ENCODE measurements at places on chromosomes 2 and 18.

DNA sequence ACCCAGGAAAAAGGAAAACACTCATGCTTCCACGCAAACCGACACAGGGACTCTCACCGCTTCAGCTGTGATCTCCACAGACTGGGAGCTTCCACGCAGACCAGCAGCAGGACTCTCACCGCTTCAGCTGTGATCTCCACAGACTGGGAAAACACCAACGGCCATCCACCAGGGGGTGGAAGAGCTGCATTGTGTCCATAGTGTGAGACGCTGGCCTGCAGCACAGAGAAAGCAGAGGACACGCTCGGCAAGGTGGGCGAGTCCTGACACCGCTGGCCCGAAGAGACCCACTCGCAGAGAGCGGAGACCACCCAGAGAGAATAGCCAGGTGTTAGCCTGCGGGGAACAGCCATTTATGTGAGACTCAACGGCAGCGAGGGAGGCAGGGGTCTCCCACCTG lies 42.5 kb upstream of the NFATC1 start:
- no peak for DNase-seq

DNA sequence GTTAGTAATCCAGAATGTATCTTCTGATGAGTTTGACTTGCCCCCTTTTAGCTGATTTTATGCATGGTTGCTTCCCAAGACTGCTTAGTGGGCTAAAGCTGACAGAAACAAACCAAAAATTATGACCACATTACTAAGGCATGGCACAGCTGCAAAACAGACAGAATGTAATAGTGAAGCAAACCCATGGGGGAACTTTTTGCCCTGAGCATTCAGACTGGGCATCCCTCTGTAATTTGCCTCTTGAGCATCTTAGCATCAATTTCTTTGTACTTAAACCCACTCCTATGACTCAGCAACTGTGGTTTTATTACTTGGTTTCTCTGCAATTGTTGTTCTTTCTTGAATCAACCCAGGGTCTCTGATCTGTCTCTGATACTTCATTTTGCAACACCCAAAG lies 487.3 kb upstream of the DCC start:
- DNase-seq = no peak

DNA sequence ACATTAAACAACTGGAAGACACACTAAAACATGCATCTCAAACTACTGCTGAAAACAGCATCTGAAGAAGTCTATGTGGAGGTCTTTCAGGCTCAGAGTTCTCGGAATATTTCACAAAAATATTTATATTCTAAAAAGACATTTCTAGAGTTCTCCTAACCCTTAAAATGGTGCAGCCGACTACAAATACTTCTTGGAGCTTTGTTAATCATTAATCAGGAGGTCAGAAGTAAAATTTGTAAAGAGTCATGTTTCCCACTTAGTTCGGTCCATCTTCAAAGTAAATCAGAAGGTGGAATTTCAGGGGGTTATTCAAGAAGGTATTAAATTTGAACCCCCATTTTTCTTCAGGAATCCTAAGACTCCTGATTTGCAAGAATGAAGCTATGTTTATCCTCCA lies 72.7 kb downstream of the FAM228A start:
- DNase-seq = no peak

GRCh38 chr2:238489431-238489830 lies 62.7 kb downstream of the ASB1 start:
- DNase-seq = no peak

GRCh38 chr2:148042219-148042618 lies 21.3 kb downstream of the MBD5 start:
- no peak for DNase-seq

DNA sequence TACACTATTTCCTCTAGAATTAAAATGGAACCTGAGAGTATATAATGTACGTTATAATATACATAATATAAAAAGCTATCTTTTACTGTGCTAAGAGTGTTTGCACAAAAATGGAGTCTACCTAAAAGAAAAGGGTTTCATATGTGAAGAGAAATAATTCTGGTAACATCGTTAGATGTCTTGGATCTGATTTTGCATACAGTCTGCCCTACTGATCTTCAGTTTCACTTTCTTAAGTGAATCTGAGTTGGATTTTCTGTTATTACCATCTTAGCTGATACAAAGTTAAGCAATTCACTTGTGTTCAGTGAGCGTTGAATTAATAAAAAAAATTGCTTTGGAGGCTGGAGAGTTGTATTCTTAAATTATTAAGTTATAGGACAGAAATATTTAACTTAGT lies 502.1 kb upstream of the TMEFF2 start:
- DNase-seq = no peak

- DNase-seq = peak; percentile 31
These were observed 138.1 kb downstream of the INO80D start for GRCh38 chr2:205947621-205948495.

GRCh38 chr18:26813043-26813442 lies 52.5 kb downstream of the AQP4 start:
- DNase-seq = no peak

GRCh38 chr2:71746946-71747501 lies 293.7 kb downstream of the DYSF start:
- no peak for DNase-seq

- DNase-seq = no peak
These were observed 5.9 kb upstream of the NARS1 start for GRCh38 chr18:57627488-57627887.

DNA sequence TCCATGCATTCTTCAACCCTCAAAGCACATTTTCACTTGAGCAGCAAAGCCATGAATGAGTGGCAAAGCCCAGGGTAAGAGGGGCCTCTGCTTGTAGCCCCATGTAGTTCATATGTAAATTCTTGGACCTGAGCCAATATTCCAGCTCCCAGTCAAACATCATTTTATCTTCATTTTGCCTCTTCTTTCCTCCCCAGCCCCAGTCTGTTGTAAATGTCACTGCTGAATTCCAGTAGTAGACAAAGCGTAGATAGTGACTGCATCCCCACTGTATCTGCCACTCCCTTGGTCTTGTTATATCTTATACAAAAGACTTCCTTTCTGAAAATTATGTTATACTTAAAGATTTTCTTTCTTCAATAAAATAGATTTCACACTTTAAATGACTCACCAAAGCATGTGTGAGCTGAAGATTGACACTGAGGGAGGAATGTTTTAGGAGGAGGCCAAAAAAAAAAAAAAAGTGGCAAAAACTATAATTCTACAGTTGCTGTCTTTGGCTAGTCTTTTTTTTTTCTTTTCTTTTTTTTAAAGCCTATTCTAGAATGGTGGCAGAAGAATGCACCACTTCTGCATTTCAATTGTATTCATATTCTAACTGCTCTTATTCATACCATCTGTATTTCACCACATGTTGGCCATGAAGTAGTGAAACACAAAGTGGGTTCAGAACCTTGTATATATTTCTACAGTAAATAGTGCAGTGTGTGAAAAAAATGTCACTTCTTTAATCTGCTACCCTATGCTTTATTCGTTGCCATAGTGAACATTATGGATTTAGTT lies 306.1 kb downstream of the CPS1 start:
- no peak for DNase-seq

DNA sequence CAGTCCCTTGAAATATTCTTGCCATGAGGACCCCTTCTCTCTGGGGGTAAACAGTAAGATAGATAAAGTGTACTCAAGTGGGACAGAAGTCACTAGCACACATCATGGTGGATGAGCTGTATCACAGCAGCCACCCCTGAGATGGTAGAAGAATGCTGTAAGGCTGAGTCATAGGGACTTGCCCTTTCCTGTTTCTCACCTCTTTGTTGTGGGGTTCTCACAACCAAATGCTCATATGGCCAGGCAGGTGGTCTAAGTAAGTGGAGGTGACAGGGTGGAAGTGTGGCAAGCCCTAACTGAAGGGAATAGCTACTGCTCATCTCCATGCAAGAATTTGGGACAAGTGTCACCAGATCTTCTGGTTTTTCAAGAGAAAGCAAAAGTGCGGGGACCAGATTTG lies 202.7 kb upstream of the SLC14A2 start:
- DNase-seq = no peak

- no peak for DNase-seq
These were observed 18.4 kb upstream of the PIK3C3 start for GRCh38 chr18:41936471-41937134.

DNA sequence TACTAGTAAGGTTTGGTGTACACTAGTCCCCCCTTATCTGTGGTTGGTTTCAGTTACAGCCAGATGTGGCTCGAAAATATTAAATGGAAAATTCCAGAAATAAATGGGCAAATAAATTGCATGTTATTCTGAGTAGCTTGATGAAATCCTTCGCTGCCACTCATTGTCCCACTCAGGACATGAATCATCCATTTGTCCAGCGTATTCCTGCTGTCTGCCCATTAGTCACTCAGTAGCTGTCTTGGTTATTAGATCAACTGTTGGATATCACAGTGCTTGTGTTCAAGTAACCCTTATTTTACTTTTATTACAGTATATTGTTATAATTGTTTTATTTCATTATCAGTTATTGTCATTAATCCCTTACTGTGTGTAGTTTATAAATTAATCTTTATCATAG lies 21.7 kb downstream of the ZDBF2 start:
- DNase-seq = no peak

DNA sequence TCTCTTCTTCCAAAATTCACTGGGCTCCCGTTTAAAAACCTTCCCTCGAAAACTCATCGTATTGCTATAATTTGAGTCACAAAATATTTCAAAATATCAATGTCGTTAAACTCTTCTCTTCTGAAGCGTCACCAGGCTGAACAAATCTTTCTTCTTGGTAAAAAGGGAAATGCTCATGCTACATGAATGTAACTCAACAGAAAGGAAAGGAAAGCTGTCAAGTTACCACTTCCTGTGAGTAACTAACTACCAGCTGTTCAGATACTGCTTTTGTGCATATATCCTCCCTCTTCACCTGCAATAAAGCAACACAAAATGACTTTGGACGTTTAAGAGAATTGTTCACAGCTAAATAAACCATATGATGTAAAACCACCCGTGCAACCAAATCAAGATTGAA lies 95.4 kb downstream of the DOCK10 start:
- no peak for DNase-seq

GRCh38 chr2:178392215-178392614 lies 58.8 kb downstream of the PRKRA start:
- DNase-seq = no peak

- DNase-seq = no peak
These were observed 41.4 kb downstream of the ATP6V1C2 start for GRCh38 chr2:10762651-10763460.

- peak; percentile 36 for DNase-seq
These were observed 2.1 kb downstream of the PCBP1 start for GRCh38 chr2:70089220-70089982.
